OCI-M1 (cell line): ENCODE measurements at places on chromosomes 16 and 17.

GRCh38 chr16:4399001-4399730, 17.2 kb downstream of the CORO7 start:
- DNase-seq: no peak

GRCh38 chr17:1360975-1361374, 39.0 kb downstream of the YWHAE start:
- DNase-seq: no peak

DNA sequence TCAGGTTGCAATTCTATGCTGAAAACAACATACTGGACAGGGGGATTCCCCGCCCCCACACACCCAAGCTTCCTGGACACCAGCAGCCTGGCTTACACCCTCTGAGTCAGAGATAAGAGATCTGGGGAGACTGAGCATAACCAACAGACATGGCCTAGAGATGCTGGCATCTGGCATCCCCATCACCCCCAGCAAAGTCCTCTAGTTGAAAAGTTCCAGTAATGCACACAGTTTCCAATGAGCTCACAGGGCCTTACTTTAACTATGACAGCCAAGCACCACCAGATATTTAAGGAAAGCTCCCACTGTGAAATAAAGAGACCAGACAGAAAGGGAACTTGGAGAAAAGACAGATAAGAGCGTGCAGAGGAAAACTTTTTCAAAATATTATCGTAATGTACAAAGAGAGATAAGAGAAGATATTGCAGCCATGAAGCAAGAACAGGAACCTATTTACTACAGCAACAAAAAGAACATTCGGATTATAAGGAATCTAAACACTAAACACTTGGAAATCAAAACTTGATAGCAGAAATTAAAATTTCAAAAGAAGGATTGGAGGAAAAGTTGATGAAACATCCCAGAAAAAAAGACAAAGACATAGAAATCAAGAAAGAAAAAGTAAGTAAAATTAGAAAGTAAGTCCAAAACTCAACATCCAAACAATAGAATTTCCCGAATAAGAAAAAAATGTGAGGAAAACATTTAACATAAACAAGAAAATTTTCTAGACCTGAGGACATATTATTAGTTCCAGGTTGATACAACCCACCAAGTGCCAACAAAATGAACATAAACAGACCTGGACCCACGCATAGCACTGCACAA, 17.2 kb upstream of the ALOX15 start:
- DNase-seq: peak; percentile 89

GRCh38 chr17:27895123-27895895, 2.1 kb upstream of the LYRM9 start:
- DNase-seq: no peak

DNA sequence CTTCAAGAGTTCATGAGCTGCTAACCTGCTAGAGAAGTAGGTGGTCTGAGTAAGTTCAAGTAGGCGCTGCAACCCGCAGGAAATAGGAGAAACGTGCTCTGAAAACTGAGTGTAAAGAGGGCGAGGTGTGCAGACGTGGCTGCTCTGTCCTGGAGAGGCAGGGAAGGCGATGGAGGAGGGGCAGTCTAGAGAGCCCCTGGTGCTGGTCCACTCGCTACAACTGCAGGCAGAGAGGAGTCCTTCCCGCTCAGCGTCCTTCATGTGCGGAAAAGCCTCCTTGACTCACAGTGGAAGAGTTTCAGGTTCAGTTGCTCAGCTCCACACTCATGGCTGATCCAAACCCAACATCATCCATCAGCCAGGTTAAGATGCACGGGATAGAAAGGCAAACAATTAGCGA, 12.1 kb downstream of the ABCA3 start:
- no peak for DNase-seq

- DNase-seq: peak; percentile 87
Measured at GRCh38 chr16:29899516-29900101, at the start of gene SEZ6L2. TSS of gene SEZ6L2 (minus strand) at chr16:29899550. CDS start at chr16:29899019, 531 bp downstream.

GRCh38 chr16:56988948-56989945, at the start of gene NLRC5:
TSS of gene NLRC5 (plus strand) at chr16:56989557. CDS start at chr16:57020713, 31,156 bp downstream.
- DNase-seq: peak; percentile 90

DNA sequence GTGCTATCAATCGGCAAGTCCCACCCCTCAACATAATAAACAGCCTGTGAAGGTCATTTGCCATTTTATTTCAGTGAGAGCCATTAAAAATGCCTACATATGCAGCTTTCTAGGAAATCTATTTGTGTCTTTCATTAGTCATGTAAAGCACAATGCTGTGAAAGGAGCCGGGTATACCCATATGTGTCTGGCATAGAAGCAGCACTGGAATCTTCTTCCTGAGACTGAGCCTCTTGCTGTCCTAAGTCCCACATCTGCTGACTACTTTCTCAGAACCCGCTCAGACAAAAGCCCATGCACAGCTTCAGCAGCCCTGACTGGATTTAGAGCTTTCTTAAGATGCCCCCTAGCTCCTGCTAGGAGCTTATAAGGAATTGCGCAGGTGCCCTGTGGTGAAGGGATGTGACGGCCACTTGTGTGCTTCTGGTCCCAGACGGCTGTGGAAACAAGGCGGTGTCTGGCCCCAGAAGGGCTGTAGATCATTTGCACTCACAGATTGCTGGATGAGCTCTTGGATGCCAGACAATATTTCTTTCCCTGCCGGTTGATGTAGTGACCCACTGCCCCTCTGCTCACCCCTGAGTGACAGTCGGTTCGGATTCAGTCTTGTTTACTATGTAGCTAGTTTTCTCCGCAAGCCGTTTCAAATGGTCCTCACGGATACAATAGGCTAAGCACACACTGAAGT, 172.2 kb downstream of the ANKFN1 start:
- DNase-seq: no peak

DNA sequence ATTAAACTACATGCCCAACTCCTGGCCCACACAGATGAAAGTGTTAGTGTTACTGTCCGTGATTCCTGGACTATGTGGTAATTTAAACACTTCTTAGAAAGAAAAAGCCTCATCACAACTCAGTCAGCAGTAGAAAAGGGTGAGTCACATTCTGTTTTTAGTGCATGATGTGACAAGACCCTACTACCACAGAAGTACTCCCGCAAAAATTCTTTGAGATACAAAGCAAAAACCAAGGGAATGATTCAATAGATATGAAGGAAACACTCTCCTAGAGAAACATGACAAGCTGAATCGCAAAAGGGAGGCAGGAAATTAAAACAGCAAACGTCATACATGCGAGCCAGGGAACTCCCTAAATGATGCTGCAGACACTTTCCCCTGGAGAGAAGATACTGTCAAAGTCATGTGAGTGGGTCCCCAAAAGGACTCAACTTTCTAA, 14.4 kb downstream of the SNN start:
- DNase-seq: no peak

DNA sequence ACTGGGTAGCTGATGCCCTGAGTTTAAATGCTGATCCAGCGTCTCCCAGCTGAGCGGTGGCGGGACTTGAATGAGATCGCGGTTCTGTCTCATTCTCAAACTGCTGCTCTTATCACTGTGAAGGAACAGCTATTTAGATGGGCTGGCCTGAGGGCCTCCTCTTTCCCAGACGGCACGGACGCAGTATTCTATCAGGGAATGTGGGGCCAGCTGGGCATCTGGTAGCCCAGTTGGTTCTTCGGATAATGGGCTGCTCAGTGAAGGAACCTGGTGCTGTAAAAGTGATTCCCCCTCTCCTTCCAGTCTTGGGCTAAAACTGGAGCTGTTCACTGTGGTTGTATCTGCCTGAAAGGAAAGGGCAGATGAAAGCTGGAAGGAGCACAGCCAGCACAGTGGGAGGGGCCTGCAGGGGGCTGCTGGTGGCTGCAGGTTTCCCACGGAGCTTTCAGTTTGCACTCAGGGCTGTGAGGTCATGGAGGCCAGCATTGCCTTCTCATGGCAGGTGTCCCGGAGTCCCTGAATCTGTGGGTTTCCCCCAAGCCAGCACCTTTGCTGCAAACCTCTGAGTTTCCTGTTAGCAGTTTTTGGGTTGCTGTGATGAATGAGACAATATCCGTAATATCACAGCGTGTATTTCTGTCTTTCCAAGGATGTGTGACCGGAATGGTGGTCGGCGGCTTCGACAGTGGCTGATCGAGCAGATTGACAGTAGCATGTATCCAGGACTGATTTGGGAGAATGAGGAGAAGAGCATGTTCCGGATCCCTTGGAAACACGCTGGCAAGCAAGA, 3.6 kb downstream of the IRF8 start:
- DNase-seq: no peak

- no peak for DNase-seq
Measured at GRCh38 chr17:77006971-77007649, 133.7 kb upstream of the SEC14L1 start.

DNA sequence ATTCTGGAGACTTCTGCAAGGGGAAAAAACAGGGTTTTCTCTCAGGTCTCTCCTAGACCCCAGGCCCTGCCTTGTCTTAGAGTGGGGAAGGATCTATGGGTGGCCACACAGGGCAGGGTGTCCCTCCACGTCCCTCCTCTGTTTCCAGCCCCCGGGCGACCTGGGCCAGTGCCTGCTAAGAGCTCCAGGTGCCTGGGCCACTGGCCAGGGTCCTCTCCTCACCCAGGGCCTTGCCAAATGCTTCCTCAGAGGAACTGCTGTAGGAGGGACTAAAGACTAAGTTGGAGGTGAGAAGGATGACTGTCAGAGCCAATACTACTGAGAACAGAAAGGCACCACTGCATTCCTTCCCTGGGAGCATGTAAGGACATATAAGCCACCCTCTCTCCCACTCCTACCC, 11.4 kb downstream of the NOS2 start:
- no peak for DNase-seq

DNA sequence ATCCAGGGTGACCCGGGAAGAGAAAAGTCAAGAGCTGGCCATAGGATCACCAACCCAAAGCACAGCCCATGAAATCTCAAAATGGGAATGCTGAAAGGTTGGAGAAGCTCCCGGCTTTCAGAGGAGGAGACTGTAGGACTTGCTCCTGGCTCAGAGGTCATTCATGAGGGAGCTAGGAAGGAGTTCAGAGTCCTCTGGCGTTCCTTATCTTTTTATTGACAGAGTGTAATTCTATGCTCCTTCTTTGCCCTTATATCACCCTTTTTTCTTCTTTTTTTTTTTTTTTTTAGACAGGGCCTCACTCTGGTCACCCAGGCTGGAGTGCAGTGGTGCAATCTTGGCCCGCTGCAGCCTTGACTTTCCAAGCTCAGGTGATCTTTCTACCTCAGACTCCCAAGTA, 27.3 kb upstream of the CNOT1 start:
- no peak for DNase-seq

DNA sequence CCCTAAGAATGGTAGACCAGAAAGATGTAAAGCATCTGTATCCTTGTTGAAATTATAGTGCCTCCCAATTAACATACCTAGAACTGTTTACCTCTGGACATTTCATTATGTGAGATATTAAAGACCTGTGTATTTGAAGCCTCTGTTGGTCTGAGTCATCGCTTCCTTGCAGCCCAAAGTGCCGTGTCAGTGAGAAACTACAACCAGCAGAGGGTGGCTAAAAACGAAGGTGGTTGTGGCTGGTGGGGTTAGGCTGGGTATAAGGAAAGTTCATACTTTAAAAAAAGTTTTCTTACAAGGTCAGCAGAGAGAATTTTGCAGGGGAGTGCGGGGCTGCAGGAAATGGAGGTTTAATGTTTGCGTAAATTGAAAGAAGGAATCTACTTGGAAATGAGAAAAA, 290.7 kb downstream of the TMEM114 start:
- no peak for DNase-seq

DNA sequence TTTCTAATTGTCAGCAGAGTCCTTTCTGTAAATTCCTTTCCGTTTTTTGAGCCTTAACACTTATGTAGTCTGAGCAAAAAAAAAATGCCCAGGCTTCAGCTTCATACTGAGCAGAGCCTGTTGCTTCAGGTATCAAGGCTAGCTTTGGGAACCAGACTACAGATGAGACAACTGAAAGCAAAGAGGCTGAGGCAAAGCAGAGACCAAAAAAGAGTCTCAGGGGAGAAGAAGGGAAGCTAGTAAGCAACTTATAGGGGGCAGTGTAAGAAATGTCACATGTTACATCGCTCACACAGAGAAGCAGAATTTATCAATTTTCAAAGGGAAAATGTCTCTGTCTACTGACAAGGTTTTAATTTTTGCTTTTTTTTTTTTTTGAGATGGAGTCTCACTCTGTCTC, 3.3 kb downstream of the HASPIN start:
- DNase-seq: no peak

GRCh38 chr16:86563469-86564345, 2.9 kb upstream of the FOXC2 start:
- DNase-seq: peak; percentile 93

- DNase-seq: no peak
Measured at GRCh38 chr16:15887283-15887682, 1.1 kb downstream of the CEP20 start.
